Psoas muscle (tissue), 8 donors: ENCODE measurements at places on chromosomes 1 and 21.

GRCh38 chr1:2411801-2412394 is 466 bp downstream of the PEX10 start:
- no peak for DNase-seq

- no peak for DNase-seq
These were observed 1.5 kb upstream of the SCP2 start for GRCh38 chr1:52925571-52926005.

- DNase-seq: no peak
These were observed 41.6 kb upstream of the PADI1 start for GRCh38 chr1:17163371-17163770.

- DNase-seq: no peak
These were observed 64.2 kb downstream of the IRF2BP2 start for GRCh38 chr1:234545517-234546386.

DNA sequence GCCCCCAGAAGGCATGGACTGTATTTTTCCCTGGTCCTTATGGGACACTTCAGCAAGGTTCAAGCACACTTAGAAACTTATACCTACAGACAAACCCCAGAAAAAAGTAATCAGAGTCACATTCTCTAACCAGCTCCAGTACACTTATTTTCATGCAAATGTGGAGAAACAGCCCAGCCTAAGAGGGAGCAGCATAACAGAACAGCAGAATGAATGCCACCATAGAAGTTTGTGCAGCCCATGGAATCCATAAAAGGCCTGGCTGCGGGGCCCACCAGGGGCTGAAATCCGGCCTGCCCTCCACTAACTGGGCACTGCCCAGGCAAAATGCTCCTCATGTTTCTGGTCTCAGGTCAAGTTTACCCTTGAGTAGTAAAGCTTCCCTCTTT is 60.4 kb upstream of the ATP1A1 start:
- DNase-seq: no peak

DNA sequence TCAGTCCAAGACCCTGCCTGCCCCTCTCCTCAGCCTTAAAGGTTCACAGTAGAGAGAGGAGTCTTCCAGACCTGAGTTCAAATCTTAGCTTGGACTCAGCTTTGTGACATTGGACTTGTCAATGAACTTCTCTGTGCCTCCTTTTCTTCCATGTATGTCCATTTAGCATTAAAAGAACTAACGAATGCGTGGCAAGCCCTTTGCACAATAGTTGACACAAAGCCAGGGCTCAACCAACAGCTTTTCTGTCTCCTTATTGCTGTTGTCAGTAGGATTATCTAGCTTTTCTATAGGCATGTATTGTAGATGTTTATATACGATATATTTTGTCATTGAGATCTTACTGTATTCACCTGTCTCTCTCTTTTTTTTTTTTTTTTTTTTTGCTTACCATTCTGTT is 450.8 kb downstream of the PTPRU start:
- no peak for DNase-seq

GRCh38 chr1:2135441-2135841 is 59.1 kb downstream of the FAAP20 start:
- DNase-seq: no peak

- DNase-seq: no peak
These were observed 45.4 kb upstream of the PCBP3 start for GRCh38 chr21:45598109-45598508.

DNA sequence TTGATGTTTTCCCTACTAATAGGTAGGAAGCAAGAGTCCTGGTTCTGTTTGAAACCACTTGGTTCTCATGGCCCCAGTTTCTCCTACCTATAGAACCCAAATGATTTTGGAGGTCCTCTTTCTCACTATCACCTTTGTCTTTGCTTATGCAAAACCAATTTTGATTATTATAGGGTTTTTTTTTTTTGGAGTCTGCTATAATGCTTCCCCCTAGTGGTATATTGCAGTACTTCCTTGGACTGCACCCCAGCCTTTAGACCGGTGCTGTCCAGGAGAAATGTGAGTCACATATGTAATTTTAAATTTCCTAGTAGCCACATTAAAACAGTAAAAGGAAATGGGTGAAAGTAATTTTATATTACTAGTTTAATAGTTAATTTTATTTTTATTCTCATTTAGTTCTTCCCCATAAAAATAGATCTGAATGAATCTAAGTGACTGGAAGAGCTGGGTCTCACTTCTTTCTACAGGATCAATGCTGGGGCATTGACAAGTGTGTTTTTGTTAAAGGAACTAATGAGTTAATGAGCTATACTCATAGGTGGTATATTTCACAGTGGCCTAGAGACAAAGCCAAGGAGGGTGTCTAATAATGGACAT is 10.6 kb downstream of the FCMR start:
- DNase-seq: no peak

DNA sequence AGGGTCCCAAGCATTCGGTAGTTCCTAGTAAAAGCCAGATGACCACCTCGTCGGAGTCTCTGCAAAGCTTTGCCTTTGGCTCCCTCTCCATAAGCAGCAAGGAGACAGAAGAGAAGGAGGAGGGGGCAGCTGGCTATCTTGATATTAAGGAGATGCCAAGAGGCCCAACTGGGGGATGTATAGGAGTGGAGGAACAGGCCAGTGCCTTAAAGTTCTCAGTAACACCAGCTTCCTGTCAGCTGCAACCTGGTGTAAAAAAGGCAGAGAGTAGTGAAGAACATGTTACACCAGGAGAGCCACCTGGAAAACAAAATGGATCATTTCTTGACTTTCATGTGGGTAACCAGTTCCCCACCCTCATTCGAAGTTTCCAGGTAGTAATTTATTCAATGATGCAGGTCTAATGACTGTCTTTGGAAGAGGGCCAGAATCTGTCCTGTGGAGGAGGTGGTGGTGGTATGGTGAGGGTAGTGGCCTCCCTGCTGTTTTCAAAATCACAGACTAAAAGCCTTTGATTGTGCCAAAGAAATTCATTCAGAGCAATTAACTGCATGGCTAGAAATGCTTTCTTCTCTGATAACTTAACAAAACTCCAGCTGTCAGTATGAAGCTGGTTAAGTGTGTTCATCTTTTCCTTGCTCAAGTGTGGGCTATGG is 27.3 kb downstream of the TMEM200B start:
- DNase-seq: no peak

- DNase-seq: no peak
These were observed 294.1 kb downstream of the SIPA1L2 start for GRCh38 chr1:232335741-232336293.

- DNase-seq: no peak
These were observed 19.3 kb downstream of the HS2ST1 start for GRCh38 chr1:86933562-86934377.

- DNase-seq: no peak
These were observed 78.0 kb downstream of the BCAR3 start for GRCh38 chr1:93603601-93604000.

GRCh38 chr1:53521924-53522552 is 62.8 kb downstream of the DMRTB1 start:
- no peak for DNase-seq
